ENCODE measurements at places on chromosomes 16 and 17. TPM values are rescaled to one million over a fixed set of nuclear protein-coding genes. Genes with fewer than 3 reads are reported as not detected.
A peak's percentile ranks its signal among the peaks of the same experiment; 100 is the strongest.

DNA sequence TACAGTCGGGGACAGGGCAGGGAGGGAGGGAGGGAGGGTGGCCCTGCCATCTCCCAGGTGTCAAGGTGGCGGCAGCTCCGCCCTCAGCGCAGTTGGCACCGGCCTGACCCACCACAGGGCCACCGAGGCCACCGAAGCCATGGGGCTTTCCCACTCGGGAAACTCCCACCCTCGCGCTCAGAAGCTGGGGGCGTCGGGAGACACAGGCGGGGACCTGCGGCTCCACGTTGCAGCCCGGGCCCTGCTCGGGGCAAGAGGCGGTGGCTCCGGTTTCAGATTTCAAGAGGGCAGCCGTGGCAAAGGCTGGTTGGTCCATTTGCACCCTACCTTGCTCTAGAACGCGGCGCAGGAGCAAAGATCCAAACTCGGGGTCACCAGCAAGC, 544 bp downstream of the CYB561 start:
- DNase-seq = peak; percentile 24

GRCh38 chr17:32264140-32264799, 1.4 kb upstream of the RHBDL3 start:
- no peak for DNase-seq

- no peak for DNase-seq
These were observed 17.8 kb downstream of the XYLT1 start for GRCh38 chr16:17452922-17453321.

DNA sequence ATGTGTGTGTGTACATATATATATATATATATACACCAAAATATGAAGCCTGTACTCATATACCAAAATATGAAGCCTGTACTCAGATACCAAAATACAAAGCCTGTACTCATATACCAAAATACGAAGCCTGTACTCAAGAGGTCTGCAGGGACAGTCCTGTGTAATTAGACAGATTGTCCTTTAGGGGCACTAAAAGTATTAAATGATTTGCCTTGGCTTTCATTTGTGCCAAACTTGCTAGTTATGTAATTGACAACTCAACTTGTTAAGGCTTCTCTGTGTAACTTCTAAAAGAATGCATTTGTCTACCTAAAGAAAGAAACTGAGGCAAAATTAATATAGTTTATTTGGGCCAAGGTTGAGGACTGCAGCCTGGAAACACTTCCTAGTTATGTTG, 30.8 kb upstream of the DHX40 start:
- no peak for DNase-seq

DNA sequence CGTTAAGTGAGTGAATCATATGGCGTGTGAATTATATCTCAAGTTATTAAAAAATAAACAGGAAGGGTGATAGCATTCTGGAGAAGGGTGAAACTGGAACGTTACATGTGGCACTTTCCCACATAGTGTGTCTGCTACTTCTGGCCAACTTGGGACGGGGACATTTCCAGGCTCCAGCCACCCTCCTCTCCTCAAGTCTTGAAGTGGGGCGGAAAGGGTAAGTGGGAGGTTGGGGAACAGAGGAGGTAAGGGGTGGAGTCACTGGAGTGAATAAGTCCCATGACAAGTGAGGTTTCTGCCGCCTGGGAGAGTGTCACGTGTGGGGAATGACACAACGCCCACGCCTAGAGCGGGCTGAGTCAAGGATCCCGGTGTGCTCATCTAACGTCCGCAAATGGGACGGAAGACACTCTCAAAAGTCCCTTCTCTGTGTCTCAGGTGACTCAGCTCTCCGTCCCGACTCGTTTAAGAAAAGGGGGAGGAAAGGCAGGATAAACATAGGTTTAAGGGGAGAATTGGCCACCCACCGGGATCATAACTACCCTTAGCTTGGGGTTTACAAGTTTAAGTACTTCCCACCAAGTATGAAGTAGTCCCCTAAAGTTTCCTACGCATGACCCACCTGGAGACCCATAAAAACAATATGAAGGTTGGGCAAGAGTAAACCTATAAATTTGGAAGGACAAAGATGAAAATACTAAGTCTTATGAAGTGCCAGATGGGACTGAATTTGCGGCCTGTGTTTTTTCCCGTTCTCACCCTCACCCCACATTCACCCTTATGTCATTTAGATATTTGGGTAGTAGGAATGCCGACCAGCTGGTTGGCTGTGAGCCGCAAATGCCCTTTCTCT, 1.2 kb upstream of the SPAG9 start:
- DNase-seq = peak; percentile 68

DNA sequence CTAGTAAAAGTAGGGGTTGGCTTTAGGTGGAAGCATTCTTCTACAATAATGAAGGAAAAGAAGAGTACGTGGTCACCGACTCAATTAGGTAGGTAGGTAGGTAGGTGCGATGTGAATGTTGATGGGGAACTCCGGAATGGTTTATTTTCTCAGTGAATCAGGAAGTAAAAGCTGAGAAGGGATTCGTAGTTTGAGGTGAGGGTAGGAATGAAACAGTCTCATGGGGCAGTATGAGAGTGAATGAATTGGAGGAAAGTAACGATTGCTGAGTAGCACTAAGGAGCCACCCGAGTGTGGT, 13.9 kb downstream of the PER1 start:
- no peak for DNase-seq

DNA sequence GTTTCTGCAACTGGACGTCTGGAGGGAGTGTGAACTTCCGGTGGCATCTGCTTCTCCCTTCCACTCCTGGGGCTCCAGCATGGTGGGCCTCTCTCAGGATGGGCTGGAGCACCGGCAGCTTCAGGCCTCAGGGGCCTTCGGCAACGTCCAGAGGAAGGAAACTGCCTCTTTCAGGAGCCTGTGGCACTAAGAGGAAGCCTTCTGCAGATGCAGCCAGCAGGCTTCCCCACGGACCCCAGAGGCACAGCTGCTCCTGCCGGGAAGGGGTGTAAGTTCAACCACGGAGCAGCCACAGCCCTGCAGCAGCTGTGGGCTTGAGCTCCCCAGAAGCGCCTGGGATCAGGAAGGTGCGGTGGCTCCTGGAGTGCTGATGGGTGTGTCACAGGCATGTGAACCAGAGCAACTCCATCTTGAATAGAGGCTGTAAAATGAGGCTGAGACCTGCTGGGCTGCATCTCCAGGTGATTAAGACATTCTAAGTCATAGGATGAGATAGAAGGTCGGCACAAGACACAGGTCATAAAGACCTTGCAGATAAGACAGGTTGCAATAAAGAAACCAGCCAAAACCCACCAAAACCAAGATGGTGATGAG, 50.8 kb upstream of the KLHDC4 start:
- DNase-seq = no peak

Gene CD300A
- 10.4 TPM for total RNA-seq

Gene ANKRD40CL
- not detected for total RNA-seq
